ENCODE measurements at places on chromosomes 16 and 17.

DNA sequence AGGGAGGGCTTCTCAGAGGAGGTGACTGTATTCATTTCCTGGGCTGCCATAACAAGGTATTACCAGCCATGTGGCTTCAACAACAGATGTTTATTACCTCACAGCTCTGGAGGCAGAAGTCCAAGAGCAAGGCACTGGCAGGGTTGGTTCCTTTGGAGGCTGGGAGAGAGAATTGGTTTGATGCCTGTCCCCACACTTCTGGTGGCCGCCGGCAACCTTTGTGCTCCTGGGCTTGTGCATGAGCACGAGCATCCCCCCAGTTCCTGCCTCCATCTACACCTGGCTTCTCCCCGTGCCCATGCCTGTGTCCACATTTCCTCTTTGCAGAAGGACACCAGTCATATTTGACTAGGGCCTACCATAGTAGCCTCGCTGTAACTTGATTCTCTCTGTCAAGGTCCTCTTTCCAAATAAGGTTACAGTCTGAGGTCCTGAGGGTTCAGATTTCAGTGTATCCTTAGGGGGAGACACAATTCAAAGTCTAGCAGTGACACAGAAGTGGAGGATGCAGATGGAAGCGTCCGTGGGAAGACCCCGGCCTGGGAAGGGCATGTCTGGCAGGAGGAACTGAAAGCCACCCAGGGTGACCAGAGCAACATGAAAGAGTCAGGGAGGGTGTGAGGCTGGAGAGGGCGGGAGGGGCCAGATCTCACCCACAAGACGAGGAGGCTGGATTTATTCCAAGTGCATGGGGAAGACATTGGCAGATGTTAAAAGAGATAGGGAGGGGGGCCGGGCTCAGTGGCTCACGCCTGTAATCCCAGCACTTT is 188.2 kb upstream of the HSBP1 start:
- DNase-seq, result no peak

DNA sequence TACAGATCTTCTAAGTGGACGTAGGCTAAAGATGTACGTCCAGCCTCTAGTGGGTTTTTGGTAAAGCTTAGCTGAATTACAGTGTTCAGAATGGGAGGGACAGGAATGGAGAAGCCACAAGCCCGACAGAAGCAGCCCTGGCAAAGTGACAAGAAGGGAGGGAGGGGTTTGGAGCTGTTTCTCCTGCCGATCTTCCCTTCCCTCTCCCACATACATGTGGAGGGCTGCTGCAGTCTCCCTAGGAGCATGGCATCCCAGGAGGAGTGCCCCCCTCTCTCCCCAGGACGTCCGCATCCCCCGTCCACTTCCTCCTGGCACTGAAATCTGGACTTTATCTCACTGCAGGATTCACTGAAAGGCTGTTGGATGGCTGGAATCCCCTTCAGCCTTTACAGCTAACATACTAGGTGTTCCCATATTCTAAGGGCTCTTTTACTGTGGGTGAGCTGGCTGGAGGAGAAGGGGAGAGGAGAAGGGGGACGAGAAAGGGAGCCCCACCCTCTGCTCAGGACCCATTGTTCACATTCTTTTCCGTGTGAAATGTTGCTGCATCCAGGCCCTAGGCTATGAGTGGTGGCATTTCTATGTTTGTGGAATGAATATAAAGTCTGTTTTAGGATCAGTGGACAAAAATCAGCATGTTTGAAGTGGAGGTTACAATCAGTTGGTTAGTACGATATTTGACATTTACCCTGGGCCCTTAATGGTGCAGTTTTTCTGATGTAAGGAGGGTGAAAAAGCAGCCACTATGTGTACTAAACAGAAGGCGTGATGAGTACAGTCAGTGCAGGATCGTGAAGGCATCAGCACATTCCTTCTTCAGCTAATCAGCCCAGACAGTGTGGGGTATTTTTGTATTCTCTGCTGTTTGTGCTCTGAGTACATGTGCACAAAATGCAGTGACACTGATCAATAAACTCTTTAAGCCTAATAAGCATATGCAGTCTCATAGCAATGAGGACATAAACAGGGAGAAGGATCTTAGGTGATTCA is 94.6 kb downstream of the SPECC1 start:
- DNase-seq, result no peak

DNA sequence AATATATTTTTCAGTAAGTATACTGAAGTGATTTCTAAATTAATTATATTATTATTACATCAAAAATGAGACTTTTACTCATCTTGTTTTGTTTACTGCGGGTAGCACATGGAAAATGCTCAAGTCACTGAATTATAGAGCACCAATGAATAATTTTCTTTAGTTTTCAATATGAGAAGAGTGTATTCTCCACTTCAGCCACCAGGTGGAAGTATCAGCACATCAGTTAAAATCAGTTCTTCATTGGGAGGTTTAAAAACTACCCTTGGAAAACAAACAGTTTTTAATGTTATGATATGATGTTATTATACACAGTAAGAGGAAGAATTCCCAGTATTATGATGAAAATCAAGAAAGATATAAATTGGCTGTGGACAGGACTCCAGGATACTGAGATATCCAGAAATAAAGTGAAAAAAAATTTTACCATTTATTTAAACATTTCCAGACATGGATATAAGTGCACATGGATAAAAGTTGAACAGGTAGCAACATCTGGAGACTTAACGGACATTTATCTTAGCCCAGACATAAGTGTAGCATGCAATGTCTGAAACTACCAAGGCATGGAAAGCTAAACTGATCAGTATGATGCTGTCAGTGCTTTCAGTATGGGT is 467.3 kb downstream of the KCNJ2 start:
- no peak for DNase-seq

DNA sequence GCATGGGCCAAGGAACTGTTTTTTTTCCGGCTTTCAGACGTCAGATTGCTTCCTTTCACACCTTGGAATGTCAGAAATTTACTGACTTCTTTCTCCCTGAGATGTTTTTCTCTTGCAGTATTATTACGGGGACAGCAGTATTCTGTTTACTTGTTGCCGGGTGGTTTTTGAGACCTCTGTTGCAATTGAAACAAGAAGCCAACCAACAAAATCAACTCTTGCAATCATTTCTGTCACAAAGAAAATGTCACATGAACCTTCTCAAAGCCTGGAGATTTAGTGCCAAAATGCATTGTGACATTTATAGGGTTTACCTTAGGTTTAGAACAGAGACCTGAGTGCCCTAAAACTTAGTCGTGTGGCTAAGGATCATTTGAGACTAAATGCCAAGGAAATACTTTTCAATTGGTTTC is 174.3 kb downstream of the MAP2K6 start:
- no peak for DNase-seq

GRCh38 chr17:82215095-82215971 is 2.7 kb upstream of the CCDC57 start:
- peak; percentile 61 for DNase-seq

DNA sequence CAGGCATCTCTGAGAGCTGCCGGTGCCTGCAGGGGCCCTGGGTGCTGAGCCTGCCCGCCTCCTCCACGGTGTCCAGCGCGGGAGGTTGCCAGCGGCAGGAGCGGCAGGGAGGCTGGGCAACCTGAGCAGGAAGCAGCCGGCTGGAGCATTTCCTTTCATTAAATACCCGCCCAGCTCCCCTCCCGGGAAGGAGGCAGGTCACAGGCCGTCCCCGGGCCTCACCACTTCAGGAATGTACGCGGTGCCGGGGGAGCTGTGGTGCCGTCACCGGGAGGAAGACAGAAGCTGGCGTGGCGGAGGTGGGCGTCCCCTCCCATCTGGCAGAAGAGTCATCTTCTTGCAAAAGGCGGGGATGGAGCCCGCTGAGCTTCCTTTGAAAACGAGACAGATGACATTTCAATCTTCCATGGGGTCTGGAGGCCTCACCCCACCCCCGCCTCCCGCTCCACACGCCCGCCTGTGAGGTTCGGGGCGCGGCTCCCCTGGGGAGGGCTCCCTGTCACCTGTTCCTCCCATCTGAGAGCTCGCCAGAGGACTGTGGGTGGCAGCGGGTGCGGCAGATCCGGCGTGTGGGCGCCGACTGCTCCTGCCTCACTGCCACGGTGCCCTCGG is 16.0 kb downstream of the SOX8 start:
- peak; percentile 78 for DNase-seq

- DNase-seq, result no peak
Measured at GRCh38 chr17:8029121-8029520, 9.7 kb upstream of the ALOX15B start.
